ENCODE measurements at places on chromosomes 4 and X.
A peak's percentile ranks its signal among the peaks of the same experiment; 100 is the strongest.

DNA sequence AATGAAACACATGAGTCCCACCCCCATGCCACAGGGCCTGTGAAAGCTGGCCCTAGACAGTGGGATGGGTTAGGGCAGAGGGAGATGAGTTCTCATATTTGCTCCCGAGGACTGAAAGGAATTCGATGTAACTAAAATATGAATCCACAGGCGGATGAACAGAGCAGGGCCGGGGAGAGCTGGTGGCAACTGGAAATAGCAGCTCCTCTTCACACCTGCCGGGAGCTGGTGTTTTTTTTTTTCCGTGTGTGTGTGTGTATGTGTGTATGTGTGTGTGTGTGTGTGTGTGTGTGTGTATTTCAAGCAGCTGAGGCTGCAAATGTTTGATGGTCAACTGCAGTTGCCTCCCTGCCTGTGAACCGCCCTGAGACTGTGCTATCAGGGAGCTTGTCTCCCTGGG is 115.1 kb upstream of the PSAPL1 start:
- no peak for DNase-seq

GRCh38 chr4:109414938-109415337 is 18.7 kb upstream of the SEC24B start:
- DNase-seq = no peak

GRCh38 chr4:55075823-55076716 is 49.3 kb downstream of the KDR start:
- DNase-seq = no peak

- DNase-seq = peak; percentile 84
Measured at GRCh38 chr4:7335344-7336066, 99.2 kb downstream of the PSAPL1 start.

GRCh38 chr4:75715105-75715799 is 9.1 kb upstream of the USO1 start:
- no peak for DNase-seq

GRCh38 chr4:94714365-94715160 is 43.2 kb upstream of the BMPR1B start:
- no peak for DNase-seq

DNA sequence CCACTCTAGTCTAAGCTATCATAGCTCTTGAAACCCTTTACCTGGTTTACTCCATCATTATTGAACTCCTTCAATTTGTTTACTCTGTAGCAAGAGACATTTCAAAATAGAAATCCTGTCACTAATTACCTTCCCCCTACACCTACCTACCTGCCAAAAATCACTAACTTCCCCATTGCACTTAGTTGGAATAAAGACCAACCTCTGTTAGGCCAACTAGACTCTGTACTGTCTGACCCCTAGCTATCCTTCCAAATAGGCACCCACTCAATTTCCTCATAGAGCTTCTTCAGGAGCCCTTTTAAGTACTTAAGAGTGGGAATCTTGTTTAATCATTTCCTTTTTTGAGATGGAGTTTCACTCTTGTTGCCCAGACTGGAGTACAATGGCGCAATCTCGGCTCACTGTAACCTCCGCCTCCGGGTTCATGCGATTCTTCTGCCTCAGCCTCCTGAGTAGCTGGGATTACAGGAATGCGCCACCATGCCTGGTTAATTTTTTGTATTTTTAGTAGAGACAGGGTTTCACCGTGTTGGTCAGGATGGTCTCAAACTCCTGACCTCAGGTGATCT is 8.9 kb upstream of the CDKL2 start:
- no peak for DNase-seq

- DNase-seq = no peak
Measured at GRCh38 chr4:119638359-119638758, 9.8 kb upstream of the PDE5A start.

DNA sequence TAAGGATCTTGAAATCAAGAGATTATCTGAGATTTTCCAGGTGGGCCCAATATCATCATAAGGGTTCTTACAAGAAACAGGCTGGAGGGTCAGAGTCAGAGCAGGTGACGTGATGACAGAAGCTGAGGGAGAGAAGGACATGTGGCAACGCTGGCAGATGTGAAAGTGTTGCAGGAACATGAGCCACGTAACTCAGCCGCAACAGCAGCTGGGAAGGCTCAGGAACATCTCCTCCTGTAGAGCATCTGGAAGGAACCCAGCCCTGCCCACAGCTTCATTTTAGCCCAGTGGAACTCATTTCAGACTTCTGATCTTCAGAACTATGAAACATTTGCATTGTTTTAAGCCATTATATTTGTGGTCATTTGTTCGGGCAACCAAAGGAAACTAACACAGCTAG is 156.3 kb upstream of the VEGFC start:
- no peak for DNase-seq
